Stimulated activated CD4-positive, alpha-beta T cell treated with anti-CD3 and anti-CD28 coated beads, Interleukin-1b, Interleukin-23, amount 100 ng/mL, for 1 hour (primary cell): ENCODE measurements at places on chromosomes 5 and 9.
A peak's percentile ranks its signal among the peaks of the same experiment; 100 is the strongest.

- no peak for DNase-seq
Observed at GRCh38 chr5:34529581-34530331, 126.4 kb upstream of the RAI14 start.

DNA sequence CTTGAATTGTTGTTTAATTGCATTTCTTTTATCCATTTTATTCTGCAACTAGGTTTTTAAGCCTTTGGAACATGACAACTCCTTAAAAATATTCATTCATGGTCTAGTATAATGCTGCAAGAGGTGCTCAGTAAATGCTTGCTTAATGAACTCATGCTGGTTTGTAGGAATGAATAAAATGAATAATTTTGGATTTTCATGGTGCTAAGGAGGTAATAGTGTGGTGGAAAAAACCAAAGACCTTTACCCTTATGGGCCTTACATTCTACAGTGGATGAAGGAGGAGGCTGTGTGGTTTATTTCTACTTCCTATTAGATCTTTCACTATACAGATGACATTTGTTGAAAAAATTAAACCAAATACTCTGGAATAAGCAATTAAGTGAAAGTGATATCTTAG, 43.4 kb downstream of the LRRTM2 start:
- no peak for DNase-seq

GRCh38 chr9:105091004-105091640, 153.3 kb upstream of the SLC44A1 start:
- no peak for DNase-seq

DNA sequence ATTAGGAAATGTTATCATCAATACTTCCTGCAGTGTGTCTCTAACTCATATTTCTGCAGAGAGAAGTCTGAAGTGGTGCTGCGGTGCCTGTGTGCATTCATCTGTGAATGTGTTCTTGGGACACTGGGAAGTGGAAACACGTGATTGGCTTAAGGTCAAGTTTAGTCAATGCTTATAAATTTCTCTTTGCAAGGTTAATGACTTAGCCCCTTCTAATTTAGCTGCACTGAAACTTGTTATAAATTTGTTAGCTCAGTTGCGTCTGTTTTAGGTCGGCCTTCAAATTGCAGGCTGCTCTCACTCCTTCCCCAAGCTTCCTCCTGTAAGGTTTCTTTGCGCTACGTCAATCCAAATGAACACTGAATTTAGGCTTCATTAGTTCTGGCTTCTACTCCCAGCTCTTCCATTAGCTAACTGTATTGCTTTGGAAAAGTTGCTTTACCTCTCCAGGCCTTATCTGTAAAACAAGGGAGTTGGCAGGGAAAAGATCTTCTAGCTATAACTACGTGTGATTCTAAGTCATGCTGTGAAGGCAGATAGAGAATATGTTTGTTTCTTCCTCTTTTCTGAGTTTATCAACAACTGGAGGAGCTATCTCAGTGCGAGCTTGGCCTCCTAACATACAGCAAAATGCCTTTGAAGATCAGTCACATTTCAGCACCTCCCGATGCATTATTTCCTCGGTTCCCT, 341.8 kb downstream of the NFIB start:
- no peak for DNase-seq

GRCh38 chr5:116451066-116451465, 123.6 kb downstream of the SEMA6A start:
- no peak for DNase-seq

GRCh38 chr5:154972476-154973080, 31.7 kb downstream of the MRPL22 start:
- no peak for DNase-seq

GRCh38 chr5:151250346-151251000, 2.5 kb upstream of the GM2A start:
- DNase-seq, result no peak

- DNase-seq, result no peak
Observed at GRCh38 chr5:107472620-107473064, 198.1 kb downstream of the EFNA5 start.

- peak; percentile 21 for DNase-seq
Observed at GRCh38 chr9:70111042-70111602, 67.5 kb downstream of the MAMDC2 start.

GRCh38 chr5:156543348-156544145, 216.6 kb downstream of the SGCD start:
- no peak for DNase-seq

DNA sequence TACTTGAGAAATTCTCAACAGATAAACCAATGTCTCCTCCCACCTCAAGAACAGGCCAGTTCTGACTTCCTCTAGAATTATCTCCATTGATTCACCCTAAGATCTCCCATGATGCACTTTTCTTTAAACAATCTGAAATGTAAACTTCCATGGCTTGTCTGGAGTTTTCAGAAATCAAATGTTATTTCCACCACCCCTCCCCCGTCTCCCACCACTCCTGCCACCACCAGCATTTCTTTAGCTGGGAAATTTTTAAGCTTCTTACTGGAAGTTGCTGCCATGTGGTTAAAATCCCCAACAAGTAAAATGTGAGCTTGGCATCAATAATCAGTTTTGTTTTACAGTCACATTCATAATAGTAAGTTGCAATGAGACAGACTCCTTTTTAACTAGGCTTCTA, 32.8 kb upstream of the BASP1 start:
- no peak for DNase-seq

DNA sequence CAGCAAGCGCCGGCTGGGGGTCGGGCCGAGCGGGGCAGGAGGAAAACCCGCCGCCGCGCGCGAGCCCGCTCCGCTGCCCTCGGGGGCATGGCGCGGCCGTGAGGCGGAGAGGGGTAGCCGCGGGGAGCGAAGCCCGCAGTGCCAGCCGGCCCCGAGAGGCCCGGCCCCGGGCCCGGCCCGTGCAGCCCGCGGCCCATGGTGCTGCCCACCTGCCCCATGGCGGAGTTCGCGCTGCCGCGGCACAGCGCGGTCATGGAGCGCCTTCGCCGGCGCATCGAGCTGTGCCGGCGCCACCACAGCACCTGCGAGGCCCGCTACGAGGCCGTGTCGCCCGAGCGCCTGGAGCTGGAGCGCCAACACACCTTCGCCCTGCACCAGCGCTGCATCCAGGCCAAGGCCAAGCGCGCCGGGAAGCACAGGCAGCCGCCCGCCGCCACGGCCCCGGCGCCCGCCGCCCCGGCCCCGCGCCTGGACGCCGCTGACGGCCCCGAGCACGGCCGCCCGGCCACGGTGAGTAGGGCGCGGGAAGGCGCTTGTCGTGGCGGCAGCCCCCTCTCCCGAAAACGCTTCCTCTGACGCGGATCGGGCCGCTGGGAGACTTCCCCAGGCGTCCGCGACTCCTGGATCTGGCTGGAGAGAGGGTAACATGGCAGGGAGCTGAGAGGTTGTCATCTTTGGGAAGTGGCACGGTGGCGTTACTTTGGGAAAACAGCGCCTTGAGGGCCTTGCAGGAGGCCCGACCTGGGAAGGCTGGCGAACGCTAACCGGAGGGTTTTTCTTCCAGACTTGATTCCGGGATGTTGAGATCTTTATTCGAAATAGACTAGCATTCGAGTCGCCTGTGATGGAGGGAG, 523 bp downstream of the MAML1 start:
- peak; percentile 10 for DNase-seq

DNA sequence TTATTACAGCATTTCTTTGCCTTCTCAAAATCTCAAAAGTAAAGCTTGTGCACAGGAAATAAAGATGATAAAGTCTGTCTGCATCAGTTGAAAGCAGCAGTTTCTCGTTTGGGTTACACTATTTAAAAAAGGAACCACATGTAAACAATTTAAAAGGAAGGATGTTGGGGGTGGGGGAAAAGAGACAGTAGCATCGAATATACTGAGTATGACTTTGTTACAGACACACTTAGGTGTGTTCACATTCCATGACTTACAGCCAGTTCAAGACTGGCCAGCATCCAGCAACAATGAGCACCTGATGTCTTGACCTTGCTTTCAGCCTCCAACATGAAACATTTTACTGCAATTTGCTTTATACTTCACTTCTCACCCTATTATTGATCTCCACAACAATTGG, 8.7 kb downstream of the GAPT start:
- no peak for DNase-seq

DNA sequence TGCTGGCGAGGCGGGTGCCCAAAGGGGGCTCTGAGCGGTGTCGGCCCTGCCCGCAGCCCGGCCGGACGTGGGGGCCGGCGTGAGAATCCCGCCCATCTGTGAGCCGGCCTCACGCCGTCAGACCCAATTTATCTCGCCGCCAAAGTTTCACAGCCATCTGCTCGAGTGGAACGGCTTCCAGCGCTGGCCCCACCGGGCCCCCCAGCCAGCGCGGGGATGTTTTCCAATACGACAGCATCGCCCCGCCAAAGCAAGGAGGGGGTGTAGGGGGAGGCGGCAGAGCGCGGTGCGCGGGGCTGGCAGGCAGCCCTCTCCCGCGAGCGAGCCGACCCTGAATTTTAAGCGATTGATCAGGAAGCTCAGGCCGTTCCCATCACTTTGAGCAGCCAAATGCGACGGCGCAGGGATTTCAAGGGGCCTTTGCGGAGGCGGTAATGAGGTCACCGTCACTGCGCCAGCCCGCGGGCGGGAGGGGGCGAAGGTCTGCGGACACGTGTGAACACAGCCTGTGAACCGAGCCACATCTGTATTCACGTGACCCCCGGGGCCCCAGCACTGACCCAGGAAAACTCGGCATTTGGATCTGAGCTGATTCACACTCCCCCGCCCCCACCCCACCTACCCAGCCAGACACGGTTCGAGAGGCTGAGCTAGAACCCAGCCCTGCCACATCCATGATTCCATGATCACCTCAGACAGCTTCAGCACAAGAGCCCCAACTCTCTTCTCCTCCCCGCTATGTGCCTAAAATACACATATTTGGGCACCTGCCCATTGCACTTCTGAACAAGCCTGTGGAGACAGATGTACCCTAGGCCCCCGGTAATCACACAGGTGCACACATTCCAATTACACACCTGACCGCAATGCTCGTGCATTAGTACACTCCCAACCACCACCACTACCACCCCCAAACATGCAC, 47.8 kb upstream of the PSD2 start:
- DNase-seq, result peak; percentile 8

GRCh38 chr5:82560561-82560960, 282.4 kb upstream of the RPS23 start:
- no peak for DNase-seq
